ENCODE measurements at places on chromosomes 3 and 15.

DNA sequence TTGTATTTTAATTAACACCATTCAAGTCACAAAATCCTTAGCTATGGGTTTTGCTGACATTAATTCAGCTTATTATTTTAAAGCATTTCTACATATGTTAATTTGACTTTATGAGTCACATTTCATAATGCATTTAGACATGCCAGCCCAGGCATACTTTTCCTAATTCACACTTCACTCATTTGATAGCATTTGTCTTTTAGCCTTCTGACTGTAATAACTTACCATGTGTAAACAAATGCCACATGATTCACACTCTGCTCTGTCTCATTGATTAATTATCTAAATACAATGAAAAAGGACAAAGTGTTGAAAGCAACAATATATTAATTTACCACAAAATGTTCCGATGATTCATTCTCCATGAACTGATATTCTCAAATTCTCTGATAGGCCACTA is 927.8 kb upstream of the EPHA6 start:
- no peak for DNase-seq

DNA sequence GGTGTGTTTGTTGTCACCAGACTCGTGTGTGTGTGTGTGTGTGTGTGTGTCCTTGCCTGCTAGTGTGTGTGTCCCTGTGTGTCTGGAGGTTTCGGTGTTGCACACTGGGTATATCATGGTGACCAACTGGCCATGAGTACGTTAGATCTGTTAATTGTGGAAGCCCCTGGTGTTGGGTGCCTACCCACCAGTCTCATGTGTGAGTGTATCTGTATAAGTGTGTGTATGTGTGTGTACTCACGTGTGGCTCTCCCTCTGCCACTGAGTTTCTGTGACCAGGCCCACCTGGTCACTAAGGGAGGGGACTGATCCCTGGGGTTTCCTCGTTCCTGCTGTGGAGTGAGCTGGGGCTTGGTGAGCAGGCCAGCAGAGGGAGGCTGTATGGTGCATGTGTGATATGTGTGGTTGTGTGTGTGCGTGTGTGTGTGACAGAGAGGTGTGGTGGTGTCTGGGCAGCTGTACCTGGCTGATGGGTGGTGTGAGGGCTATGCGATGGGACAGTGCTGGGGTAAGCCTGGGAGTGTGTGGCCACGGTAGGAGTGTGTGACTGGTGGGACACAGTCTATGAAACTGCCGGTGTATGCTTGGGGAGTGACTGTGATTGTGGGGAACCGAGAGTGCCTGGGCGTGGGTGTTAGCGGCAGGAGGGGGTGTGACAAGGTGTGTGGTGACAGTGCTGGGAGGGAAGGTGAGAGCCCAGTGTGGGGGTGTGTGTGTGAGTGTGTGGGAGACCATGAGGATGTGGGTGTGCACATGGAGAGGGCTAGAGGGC is 1.8 kb downstream of the PRKCD start:
- no peak for DNase-seq

DNA sequence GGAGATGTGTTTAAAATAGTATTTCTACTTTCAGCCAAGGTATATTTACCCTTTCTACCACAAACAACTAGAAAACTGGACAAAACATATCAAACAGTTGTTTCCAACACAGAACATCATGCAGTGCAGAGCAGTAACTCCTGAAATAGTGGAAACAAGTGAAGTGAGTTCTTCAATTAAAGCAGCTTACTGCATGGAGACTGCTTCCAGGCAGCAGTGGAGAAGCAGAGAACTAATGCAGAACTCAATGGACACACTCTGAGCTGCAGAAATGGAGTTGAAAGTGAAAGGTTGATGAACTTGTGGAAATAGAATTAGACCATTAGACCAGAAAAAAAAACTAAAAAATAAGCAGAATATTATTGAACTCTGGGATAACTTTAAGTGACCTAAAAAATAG is 478.9 kb downstream of the CNTN6 start:
- DNase-seq, result no peak

DNA sequence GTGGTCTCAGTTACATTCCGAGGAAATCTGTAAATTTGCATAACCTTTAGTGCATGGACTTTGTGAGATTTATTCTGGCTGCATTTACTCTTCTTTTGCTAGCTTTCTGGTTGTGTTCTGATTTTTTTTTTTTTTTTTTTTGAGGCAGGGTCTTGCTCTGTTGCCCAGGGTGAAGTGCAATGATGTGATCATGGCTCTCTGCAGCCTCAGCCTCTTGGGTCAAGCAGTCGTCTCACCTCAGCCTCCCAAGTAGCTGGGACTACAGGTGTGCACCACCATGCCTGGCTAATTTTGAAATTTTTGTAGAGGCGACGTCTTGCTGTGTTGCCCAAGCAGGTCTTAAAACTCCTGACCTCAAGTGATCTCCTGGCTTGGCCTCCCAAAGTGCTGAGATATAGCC is 12.6 kb downstream of the RAB5A start:
- no peak for DNase-seq

- no peak for DNase-seq
Measured at GRCh38 chr15:29276366-29276765, 6.7 kb upstream of the NSMCE3 start.

- no peak for DNase-seq
Measured at GRCh38 chr3:44093531-44093930, 148.2 kb upstream of the TOPAZ1 start.

GRCh38 chr3:133869586-133869985 is 26.1 kb downstream of the RAB6B start:
- DNase-seq, result no peak

DNA sequence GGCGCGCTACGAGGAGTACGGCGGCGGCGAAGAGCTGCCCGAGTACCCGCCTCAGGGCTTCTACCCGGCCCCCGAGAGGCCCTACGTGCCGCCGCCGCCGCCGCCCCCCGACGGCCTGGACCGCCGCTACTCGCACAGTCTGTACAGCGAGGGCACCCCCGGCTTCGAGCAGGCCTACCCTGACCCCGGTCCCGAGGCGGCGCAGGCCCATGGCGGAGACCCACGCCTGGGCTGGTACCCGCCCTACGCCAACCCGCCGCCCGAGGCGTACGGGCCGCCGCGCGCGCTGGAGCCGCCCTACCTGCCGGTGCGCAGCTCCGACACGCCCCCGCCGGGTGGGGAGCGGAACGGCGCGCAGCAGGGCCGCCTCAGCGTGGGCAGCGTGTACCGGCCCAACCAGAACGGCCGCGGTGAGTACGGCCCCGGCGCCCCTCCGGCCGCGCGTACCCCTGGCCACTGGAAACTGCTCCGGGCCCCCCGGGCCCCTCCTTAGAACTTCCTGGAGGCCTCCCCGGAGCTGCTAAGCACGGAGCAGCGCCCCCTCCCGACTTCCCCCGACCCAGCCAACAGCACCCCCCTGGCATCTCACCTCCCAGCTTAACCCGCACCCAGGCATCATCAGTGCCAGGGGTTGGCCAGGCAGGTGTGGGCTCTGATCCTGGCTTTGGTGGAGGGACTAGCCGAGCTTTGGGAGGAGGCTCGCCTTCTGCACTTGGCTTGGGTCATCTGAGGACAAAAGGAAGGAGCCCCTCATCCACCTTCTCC is 1.4 kb downstream of the LOXL1 start:
- DNase-seq, result peak; percentile 73

GRCh38 chr3:8650583-8651416 is 6.2 kb upstream of the SSUH2 start:
- DNase-seq, result no peak

GRCh38 chr15:25346371-25346770 is 92.5 kb downstream of the UBE3A start:
- DNase-seq, result no peak
